Activated CD4-positive, alpha-beta memory T cell treated with anti-CD3 and anti-CD28 coated beads, Interleukin-2, amount 10 ng/mL, durations not matched to agents 7 days and 5 days (primary cell): ENCODE measurements at places on chromosomes 7 and 10. TPM values are rescaled to one million over a fixed set of nuclear protein-coding genes. Genes with fewer than 3 reads are reported as not detected.

- no peak for DNase-seq
Observed at GRCh38 chr7:30899630-30900029, 12.0 kb upstream of the AQP1 start.

- DNase-seq: no peak
Observed at GRCh38 chr7:94421681-94422080, 27.0 kb downstream of the COL1A2 start.

GRCh38 chr10:48714088-48714487 lies 29.4 kb downstream of the WDFY4 start:
- DNase-seq: no peak

The ELAPOR2 gene
- 3.9 TPM for total RNA-seq

GRCh38 chr7:155043756-155044155 lies 26.4 kb upstream of the HTR5A start:
- no peak for DNase-seq

DNA sequence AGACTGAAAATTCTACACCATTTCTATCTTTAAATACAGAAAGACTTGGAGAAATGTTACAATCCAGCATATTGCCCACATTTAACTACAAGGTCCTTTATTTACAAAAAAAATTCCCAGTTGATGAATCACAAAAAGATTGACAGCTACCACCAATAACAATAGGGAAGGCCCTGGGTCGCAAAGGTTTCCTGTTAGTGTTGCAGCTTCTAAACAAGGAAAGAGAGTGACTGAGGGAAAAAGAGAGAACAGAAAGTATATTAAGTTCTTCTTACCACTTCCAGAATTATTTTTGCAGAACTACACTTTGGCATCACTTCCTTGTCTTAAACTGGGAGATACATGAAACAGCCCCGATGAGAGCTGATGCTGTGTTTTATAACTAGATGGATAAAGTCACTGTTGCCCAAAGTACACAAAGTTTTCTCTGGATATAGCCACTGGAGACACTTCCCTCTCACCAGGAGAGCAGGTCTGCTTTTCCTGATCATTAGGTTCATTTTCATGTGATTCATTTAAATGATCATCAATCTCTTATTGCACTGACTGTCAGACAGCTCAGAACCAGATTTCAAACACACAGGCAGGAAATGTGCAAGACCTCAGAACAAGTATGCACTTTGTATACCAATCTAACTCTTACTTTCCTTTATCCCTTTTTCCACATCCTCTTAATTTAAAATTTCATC lies 57.0 kb downstream of the SHTN1 start:
- DNase-seq: no peak

The ZNF425 gene
- total RNA-seq: 1.1 TPM

The THNSL1 gene
- 2.4 TPM for total RNA-seq

GRCh38 chr10:132444877-132445351 lies 47.9 kb downstream of the PWWP2B start:
- no peak for DNase-seq

- no peak for DNase-seq
Observed at GRCh38 chr10:122115874-122116273, 126.9 kb downstream of the TACC2 start.

The ERV3-1 gene
- 9.6 TPM for total RNA-seq

The PLAC9 gene
- not detected for total RNA-seq

DNA sequence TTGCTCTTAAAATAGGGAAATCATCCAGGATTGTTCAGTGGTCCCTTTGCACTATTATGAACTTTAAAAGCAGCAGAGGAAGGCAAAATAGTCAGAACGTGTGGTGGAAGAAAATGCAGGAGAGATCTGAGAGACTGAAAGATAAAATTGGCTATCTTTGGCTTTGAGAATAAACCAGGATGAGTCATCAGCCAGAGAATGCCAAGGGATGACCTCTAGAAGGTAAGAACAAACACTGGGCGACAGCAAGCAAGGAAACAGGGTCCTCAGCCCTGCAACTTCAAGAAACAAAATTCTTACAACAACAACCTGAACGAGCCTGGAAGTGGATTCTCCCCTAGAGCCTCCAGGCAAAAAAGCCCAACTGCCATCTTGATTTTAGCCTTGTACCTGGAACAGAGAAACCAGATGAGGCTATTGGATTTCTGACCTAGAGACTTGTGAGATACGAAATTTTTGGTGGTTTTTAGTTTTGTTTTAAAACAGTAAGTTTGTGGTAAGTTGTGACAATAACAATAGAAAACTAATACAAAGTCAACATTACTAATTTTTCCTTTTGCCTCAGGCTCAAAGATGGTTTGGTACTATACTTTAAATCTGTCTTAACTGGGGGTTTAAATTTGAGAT lies 130.2 kb upstream of the CNTNAP2 start:
- no peak for DNase-seq

The PIP gene
- total RNA-seq: not detected

The NRCAM gene
- not detected for total RNA-seq
